ENCODE measurements at places on chromosomes 4 and X. TPM values are rescaled to one million over a fixed set of nuclear protein-coding genes. Genes with fewer than 3 reads are reported as not detected.

- no peak for DNase-seq
- H3K4me3 ChIP-seq = no peak overlapping the region
- no peaks in the 10 kb centered on the region for H3K4me1 ChIP-seq
- peaks cover 5% of the 10 kb centered on the region for H3K36me3 ChIP-seq
- H3K27ac ChIP-seq = no peak overlapping the region
- H3K27me3 ChIP-seq = peaks cover 12% of the 10 kb centered on the region
These were observed 56.5 kb upstream of the NKX1-1 start for GRCh38 chr4:1462768-1463075.

The NIPAL1 gene
- total RNA-seq = 2.0 TPM

The HOPX gene
- total RNA-seq = 4.2 TPM

The ATP2B3 gene
- 0.10 TPM for total RNA-seq

The CYP4V2 gene
- 4.5 TPM for total RNA-seq
